ENCODE measurements at places on chromosomes 13 and 19.

DNA sequence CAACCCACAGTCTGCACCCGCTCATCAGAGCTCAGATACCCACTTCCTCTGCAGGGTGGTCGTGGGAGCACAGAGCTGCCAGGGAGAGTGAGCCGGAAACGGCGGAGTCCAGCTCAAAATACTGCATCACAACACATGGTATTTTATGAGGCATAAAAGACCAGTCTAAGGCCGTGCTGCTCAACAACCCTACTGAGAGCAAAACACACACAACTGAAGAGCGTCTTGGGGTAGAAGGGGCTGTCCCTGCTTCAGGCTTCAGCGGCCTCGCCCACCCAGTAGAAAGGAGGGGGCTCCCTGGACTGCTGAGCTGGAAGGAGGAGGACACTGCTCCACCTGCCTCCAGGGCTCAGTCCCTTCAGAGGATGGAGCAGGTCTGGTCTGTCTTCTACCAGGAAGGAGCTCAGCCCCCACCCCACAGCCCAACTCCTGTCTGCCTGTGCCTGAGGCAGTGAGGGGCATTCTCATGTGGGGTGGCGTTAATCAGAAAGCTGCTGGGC lies 36.9 kb downstream of the NAXD start:
- no peak for DNase-seq

DNA sequence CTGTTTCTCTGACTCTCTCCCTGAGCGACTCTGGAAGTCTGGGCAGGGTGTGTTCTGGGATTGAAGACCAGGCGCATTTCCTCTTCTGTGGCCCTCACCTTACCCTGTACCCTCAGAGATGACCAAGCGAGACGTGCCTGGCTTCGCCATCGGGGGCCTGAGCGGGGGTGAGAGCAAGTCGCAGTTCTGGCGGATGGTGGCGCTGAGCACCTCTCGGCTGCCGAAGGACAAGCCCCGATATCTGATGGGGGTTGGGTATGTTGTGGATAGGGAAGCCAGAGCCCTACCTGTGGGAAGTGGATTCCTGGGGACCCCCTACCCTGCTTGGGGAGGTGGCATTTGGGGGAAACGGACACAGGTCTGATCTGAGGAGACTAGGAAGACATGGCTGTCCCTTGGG lies 5.8 kb upstream of the DNM2 start:
- no peak for DNase-seq

GRCh38 chr13:62687732-62688131 lies 1272.1 kb upstream of the PCDH20 start:
- no peak for DNase-seq

DNA sequence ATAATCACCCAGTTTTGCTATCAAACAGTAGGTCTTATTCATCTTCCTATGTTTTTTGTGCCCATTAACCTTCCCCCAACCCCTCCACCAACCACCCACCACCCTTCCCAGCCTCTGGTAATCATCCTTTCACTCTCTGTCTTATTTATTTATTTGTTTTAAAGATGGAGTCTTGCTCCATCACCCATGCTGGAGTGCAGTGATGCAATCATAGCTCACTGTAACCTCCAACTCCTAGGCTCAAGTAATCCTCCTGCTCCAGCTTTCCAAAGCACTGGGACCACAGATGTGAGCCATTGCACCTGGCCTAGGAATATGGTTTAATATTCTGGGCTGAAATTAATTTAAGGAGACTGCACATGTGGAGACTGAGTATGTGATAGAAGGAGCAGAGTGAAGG lies 527.0 kb downstream of the GPC6 start:
- DNase-seq = no peak

DNA sequence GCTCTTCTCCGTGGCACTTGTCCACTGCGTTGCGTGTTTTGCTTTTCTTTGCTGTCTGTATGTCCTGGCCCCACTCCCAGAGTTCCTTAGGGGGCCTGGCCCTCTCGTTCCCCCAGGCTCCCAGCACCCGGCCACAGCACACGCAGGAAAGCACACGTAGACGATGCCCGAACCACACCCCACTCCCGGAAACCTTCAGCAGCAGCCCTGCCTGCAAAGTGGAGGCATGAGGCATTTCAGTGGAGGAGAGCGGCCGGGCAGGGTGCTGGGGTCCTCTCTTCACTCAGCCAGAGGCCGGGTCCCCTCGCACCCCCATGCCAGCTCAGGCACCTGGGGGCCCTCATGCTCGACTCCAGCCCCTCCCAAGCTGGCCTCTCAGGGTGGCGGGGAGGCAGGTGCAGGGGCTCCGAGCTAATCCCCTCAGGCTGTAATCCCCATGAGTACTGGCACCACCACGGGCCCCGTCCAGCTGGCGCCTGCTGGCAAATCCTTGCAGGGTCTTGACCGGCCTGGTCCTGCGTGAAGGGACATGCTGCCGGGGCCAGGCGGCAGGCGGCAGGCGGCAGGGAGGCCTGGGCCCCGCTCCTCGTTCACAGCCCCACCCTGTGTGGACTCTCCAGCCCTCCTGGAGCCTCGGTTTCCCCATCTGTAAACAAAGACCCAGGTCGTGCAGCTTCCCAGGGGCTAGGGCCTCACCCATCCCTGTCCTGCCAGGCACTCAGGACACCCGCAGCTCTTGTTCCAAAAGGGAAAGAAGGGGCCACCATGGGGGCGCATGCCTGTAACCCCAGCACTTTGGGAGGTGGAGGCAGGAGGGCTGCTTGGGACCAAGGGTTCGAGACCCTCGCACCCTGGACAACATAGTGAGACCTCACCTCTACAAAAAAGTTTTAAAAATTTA lies 7.0 kb downstream of the PIP5K1C start:
- no peak for DNase-seq

GRCh38 chr13:85864963-85865530 lies 65.8 kb upstream of the SLITRK6 start:
- DNase-seq = no peak

DNA sequence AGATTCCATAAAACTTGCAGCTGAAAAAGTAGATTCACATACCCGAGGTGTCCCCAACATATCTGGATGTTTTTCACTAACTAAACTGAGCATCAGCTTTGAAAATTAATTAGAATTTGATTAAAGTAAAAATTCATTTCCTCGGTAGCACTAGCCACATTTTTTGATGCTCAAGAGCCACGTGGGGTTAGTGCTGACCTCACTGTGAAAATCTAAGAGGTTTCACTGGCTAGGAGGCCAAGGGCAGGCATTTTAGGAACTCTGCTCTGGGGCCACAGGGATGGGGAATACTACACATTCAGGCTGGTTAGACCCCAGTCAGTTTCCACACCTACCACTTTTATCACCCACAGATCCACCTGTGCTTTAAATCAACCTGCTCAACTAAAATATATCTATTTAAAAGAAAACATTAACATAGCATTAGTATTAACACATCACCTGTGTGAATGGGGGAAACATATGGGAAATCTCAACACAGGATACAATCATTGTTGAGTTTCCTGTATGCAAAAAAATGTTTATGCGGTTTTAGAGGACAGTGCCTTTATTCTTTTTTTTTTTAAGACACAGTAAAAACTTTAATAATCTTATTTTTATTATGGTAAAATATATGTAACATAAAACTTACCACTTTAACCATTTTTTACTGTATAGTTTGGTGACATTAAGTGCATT lies 45.5 kb downstream of the BRD4 start:
- DNase-seq = no peak

GRCh38 chr19:46718157-46718933 lies 1.4 kb upstream of the PRKD2 start:
- peak; percentile 71 for DNase-seq

DNA sequence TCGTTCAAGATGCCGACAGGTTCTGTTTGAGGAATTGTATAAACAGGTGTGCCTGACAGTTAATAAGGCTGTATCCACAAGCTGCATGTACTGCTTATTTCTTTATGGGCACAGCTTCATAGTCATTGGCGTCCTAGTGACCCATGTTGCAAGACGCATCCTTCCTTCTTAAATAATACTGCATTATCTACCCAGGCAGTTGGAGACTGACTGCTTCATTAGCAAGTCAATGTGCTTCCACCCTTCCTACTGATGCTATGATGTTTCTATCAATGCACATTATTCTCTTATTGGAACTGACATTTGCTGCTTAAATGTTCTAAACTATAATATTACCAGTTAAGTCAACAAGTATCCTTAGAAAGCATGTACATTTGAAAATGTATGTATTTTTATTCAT lies 950.0 kb upstream of the MIR17HG start:
- no peak for DNase-seq

DNA sequence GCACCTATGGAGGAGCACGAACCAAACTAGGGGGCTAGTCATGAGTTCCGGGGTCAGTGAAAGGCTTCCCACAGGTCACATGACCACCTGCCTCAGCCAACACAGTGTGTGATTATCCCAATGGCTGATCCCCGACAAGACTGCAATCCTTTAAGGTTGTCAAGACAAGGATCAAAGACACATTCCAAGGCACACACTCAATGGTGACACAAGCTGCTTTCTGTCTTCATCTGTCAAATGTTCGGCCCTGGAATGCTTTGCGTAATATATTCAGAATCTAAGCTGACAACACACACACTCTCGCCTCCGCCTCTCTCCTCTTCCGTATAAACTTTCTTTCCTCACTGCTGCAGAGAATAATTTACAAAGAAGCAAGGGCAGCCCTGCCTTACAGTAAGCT lies 11.7 kb downstream of the RANBP3 start:
- DNase-seq = no peak

DNA sequence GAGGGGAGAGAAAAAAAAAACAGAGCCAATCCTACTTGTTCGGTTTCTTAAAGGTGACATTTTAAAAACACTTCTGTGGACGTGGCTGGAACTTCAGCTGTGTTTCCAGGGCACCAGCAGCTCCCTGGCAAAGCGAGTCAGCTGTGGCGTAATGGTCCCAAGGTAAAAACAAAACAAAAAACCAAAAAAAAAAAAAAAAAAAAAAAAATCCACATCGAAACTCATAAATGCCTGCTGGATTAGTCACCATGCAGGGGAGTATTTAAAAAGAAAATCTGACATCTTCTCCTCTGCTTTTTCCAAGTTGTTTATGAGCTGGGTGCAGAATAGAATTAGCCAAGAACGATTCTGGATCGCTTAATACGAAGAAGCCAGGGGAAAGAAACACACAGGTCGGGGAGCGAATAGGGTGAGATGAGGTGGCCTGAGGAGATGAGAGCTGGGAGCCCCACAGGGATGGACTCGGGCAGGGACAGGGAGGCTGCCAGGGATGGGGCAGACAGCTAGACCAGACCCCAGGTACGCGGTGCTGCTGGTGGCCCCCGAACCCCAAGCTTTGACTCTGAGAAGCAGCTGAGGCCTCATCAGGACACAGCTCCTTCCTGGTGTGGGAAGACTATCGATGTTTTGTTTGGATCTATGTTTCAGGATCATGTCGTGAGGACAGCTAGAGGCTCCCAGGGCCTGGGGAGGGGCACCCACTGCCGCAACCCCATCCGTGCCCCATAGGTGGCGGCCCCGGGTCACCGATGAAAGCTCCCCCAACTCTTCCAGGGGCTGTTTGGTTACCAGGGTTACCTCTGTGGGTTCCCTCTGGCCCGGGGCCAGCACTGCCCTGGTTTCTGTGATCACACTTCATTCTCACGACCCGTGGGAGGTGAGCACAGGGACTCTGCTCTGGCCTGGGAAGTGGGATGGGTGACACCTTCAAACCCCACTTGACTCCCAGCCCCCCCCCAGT lies 3.1 kb upstream of the CTXN1 start:
- DNase-seq = peak; percentile 83

DNA sequence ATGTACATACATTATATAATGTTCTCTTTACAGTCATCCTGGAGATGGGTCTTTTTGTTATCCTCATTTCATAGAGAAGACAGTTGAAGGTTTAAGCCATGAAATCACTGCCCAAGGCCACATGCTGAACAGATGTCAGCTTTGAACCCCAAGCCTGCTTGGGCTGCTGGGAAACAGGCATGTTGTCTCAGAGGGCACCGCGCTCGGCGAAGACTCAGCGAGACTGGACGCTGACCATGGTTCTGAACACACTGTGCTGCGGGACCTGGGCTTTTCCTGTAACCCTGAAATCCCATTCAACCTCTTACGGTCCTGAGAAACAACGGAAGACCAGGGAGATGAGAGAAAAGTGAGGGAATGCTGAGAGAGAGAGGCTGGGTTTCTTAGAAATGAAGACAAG lies 27.3 kb downstream of the LRFN3 start:
- DNase-seq = no peak

GRCh38 chr13:50119591-50119990 lies 104.3 kb downstream of the KCNRG start:
- no peak for DNase-seq

GRCh38 chr13:20395061-20395916 lies 130.4 kb downstream of the CRYL1 start:
- DNase-seq = no peak

DNA sequence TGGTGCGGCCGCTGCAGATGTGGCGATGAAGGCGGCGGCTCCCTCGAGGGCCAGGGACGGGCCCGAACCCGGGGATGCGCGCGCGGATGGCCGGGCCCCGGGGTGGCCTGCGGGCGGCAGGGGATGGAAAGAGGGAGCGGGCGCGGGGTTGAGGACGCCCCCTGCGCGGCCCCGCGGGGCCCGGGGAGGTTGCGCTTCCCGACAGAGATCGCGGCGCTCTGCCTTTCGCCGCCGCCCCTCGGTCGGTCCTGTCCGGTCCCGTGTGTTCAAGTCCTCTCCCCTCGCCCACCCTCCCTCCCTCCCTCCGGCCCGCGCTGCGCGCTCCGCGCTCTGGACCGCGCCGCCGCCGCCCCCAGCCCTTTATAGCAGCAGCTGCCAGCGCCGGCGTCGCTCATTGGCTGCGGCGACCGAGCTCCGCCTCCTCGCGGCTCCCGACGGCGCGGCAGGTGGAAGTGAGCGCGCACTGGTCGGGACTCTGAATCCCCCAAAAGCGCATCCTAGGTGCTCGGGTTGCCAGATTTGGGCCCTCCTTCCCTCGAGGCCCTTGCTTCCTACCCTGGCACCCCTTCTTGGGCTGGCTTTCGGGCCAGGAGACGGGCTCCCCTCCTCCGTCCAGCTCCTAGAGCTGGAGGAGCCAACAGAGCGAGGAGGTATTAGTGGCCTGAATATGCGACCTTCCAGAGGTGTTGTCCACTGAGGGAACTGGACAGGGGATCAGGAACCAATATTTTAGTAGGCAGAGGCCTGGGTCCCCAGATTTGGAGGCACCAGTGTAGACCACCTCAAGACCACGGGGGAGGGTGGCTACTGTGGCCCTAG lies at the start of gene ELAVL3:
ELAVL3 (minus strand) TSS at position 332 of the 819 bp plus-strand sequence. CDS start 438 bp downstream, outside the sequence.
- peak; percentile 42 for DNase-seq

- no peak for DNase-seq
Measured at GRCh38 chr13:108470921-108471320, 158.5 kb upstream of the MYO16 start.

- DNase-seq = no peak
Measured at GRCh38 chr19:29872224-29872731, 60.5 kb downstream of the CCNE1 start.

- no peak for DNase-seq
Measured at GRCh38 chr19:50870417-50871089, 2.7 kb upstream of the KLK2 start.

DNA sequence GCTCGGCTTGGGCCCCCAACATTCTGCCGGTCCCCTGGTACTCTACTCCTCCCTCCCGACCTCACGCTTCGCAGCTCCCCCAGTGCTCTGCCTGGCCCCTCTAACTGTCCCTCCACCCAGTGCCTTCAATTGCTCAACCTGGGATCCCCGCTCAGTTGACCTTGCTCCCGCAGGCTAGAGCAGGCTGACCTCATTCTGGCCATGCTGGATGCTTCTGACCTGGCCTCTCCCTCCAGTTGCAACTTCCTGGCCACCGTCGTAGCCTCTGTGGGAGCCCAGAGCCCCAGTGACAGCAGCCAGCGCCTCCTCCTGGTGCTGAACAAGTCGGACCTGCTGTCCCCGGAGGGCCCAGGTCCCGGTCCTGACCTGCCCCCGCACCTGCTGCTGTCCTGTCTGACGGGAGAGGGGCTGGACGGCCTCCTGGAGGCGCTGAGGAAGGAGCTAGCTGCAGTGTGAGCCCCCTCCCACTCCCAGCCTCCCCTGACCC lies 3.6 kb downstream of the GTPBP3 start:
- no peak for DNase-seq

Measured in GM13976 (cell line).